ENCODE measurements at places on chromosomes 11 and 22.

DNA sequence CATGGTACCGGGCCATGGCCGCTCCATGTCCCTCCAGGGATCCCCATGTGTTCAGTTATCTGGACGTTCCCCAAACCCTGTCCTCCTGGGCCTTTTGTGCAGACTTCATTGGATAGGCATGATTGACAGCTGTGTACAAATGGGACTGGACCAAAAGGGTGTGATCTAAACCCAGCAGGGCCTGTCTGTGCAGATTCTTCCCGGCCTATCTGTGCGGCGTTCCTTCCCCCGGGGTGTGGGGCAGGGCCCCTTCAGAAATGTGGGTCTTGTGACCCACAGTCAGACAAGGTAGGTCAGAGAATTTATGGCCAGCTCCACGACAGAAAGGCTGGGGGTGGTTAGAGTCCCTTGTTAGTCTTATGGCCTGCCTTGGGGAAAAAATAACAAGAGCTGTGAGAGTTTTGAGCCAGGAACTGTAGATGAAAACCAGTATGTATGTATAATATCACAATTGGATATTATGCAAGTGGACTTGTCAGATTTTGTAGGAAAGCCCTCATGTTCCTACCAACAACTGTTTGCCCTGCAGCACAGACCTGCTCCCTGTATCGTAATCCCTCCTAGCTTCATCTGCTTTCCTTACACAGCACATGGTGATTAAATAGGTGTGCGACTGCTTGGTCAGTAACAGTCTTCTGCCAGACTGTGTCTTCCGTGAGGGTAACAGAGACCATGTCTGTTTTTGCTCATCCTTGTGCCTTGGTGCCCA, 31.7 kb downstream of the AP2A2 start:
- no peak for DNase-seq

- no peak for DNase-seq
These were observed 140.7 kb downstream of the NXPE2 start for GRCh38 chr11:114819028-114819427.

- DNase-seq = no peak
These were observed 4.3 kb downstream of the POLR3H start for GRCh38 chr22:41540006-41540315.

GRCh38 chr11:16612566-16613261, 125.7 kb upstream of the C11orf58 start:
- no peak for DNase-seq

DNA sequence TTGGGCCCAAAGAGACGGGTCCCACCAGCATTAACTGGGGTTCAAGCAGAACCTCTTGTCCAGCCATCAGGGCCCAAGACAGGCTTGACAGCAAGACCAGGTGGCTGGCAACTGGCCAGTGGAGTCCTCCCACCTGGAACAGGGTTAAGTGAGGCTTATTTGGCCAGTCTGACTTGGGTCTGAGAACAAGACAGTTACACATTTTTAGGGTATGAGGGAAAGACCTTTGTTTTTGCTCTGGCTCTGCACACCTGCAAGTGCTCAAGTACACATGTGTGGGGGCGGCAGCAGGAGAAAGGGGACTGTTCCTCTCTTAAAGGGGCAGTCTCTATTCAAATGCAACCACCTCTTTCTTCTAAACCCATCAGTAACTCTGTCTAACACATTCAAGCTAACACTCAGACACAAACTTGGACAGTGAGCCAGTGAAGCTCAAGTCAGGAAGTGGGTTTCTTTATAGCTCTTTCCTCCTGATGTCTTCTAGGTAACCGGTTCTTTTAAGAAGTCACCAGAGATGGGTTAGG, 116.2 kb downstream of the ETS1 start:
- no peak for DNase-seq

DNA sequence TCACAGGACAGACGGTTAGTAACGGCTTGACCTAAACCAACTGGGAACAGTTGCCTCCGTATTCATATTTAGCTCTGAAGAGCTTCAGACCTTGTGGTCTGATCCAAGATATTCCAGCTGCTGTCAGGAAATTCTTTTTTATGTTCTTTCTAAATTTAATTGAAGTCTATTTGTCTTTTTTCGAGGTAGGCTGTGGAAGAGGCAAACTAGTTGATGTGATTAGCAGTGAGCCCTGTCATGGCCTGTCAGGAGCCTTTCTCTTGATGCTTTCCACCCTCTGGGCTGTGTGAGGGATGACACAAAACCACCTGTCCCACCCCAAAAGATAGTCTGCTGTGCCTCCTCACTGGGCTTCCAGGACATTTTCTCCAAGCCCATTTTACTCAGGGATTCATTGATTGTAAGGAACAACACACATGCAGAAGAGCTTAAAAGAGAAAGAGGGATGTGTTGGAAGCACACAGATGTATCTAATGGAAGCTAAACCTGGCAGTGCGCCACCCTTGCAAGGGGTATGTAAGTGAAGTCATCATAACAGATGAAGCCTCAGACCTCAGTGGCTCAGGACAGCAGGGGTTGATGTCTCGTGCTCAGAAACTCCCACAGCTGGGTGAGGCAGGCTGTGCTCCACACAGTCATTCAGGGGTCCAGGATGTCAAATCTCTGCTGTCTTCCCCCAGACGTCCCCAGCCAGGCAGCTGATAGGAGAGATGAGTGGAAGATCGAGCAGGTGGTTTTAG, 170.0 kb downstream of the NCAM1 start:
- no peak for DNase-seq

DNA sequence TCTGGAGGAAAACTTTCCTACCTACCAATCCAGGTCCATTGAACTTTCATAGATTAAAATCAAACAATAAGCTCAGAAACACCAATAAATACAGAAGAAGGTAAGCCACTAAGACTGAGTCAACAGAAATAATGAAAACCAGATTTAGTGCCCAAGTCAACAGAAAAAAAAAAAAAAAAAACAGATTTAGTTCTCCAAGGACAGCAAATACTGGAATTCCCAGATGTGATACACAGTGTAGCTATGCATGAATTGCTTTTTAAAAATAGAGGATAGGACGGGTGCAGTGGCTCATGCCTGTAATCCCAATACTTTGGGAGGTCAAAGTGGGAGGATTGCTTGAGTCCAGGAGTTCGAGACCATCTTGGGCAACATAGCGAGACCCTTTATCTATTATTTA, 15.7 kb downstream of the DMC1 start:
- no peak for DNase-seq

DNA sequence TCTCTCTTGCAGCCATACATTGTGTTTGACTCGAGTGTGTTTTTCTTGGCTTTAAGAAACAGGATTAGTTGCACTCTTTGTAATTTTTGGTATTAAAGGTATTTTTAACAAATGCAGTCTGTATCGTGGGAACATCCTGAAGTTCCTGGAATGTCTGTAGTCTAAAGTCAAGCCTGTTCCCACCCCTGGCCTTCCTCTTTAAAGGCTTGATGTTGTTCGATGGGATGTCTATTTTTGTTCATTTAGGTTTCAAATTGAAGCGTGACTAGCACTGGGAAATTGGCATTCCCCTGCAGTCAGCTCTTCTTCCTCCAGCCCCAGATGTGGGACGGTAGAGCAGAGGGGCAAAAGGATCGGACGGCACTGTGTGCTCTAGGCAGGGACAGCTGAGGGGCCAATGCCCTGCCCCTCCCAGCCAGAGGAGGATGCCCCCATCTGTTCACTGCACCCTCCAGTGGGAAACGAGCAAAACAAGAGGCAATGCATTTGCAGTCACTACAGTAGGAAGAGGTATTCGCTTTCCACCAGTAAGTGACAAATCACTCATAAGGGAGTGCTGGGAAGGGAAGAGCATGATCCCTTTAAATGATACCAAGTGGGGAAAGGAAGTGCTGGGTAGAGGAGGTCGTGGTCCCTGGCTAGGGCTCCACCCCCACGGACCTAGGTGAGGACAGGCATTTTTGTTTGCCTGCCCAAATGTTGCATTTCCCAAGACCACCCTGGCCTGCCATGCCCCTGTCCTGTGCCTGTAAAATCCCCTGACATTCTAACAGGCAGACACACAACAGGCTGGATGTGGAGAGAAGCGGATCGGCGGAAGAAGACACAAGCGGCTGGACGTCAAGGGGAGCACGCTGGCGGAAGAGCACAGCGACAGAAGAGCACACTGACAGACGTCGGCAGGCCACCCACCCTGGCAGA, 47.4 kb upstream of the SEPTIN5 start:
- DNase-seq = no peak

- DNase-seq = no peak
These were observed 43.7 kb downstream of the OR8B12 start for GRCh38 chr11:124499711-124500110.

DNA sequence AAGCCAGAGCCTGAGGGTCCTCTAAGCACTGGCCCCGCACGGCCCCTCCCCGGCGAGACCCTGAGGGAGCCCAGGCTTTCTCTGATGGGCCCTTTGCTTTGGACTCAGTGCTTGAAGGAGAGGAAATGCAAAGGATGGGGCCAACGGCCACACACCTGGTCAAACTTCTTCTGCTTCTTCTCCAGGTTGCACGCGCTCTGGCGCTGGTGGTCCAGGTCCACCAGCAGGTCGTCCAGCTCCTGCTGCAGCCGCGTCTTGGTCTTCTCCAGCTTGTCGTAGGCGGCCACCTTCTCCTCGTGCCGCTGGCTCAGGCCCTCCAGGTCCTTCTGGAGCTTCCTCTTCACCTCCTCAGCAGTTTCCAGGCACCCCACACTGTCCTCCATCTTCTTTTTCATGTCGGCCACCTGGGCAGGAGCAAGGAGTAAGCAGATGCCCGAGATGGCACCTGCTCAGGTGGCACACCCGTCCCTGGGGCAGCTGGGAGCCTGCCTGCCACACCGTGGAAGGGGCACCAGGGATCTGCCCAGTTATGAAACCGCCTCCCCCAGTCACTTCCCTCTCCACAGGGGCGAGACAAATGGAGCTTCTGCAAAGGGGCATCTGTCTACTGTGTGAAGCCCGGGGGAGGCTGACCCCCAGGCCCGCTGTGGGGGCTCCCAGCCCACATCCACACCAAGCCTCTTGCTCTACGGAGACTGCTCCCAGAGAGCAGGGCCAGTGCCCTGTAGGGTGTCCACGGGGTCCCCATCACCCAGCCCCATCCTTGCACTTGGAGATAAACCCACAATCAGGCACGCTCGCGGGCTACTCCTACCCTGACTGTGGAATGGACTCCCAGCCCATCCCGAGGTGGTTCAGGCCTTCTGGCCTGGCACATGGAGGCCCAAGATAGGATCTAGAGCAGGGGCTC, 39.2 kb downstream of the APOL1 start:
- DNase-seq = no peak

DNA sequence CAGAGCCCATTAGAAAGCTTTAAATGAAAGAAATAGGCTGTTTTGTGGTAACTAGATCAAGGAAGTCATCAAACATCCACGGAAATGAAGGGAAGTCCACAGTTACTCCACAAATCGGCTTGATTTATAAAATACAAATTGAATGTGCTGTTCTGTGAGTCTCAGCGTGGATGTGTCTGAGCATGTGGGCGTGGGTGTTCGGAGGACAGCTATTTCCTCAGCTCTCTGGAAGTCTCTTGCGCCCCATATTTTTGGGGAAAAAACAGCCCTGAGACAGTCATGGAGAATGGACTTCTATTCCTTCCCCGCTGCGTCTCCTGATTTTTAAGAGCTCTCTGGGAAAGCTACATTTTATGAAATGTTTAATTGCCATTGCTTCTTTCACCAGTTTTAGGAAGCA, 144.4 kb downstream of the EFCAB6 start:
- no peak for DNase-seq

- DNase-seq = no peak
These were observed 3.3 kb upstream of the BCL9L start for GRCh38 chr11:118928870-118929500.

GRCh38 chr22:25658633-25659032, 83.4 kb upstream of the MYO18B start:
- DNase-seq = no peak

- DNase-seq = no peak
These were observed 29.7 kb downstream of the KIAA0930 start for GRCh38 chr22:45210991-45211390.

- no peak for DNase-seq
These were observed 3.4 kb upstream of the NR1H3 start for GRCh38 chr11:47254386-47254785.

DNA sequence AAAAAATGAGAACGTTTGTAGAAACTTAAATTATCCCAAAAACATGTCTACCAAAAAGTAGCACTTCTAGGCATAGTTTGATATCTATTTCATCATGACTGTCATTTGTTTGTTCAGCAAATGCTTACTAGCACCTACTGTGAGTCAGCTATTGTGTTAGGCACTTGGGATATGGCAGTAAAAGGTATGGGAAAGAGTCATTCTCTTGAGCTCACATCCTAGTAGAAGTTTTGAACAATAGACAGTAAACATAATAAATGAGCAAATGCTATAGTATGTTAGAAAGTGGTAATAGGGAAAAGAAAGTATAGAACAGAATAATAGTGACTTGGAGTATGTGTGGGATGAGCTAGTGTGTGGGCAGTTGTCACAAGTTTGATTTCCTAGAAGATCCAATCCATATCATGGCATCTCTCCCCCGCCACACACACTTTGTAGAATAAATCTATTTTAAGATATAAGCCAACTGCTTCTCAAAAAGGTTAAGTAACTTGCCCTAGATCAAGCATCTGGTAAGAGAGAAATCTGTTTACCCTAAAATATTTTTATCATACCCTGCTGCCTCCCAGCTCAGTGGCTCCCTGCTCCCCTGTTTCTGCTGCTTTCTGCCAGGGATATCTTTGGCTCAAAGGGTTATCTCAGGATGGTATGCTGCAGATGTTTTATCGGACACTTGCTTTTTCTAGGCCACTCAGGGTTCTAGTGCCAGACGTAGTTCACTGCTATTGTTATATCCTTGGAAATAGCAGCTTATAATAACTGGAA, 129.7 kb downstream of the NCAM1 start:
- DNase-seq = no peak

GRCh38 chr11:104275992-104276391, 112.0 kb upstream of the PDGFD start:
- DNase-seq = no peak

DNA sequence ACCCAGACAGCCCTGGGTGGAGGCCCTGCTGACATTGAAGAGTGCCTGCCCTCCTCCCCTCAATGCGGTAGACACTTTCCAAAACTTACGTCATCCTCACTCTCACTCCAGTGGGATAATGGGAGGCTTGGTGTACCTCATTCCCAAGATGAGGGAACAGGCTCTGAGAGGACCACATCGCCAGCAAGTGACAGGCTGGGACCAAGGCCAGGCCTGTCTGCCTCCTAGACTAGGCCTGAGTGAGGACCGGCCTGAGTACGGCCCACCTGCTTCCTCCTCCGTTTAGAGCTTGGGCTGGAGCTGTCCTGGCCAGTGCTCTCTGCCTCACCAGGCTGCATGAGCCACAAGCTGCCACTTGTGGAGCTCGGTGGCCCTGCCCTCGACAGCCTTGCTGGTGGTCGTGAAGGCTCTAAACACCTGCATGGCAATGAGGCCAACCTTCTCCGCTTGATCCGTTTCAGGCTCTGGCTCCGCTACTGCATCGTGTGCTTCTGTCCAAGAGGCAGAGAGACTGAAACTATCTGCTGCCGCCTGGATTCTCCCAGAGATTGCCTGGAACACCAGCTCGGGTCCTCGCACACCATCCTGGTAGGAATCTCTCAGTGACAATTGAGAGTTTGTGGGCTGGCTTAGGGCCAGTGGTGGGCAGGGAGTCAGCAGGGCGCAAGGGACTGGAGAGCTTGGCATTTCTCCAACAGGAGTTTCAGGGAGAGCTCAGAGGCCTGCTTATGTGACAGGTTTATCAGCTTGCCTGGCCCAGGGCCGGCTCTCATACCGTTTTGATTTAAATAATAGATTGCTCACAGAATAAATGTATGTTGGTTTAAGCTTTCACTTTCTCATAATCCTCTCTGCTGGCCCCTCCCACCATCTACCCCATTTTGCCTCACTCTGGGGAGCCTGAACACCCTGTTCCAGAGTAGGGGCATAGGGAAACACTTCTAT, 9.4 kb downstream of the LRRC75B start:
- no peak for DNase-seq
